ENCODE measurements at places on chromosomes 5 and 9.

DNA sequence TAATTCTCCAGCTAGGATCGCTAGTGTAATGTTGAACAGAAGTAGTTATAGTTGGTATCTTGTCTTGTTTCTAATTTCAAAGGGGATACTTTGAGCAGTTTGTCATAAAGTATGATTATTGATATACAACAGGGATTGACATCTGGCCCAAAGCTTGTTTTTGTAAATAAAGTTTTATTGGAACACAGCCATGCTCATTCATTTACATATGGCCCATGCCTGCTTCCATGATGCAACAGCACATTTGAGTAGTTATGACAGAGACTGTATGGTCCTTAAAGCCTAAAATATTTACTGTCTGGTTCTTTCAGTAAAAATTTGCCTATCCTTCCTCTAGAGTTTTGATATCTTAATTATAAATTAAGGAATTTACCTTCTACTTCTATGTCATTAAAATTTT lies 69.8 kb downstream of the RPS6 start:
- no peak for DNase-seq

DNA sequence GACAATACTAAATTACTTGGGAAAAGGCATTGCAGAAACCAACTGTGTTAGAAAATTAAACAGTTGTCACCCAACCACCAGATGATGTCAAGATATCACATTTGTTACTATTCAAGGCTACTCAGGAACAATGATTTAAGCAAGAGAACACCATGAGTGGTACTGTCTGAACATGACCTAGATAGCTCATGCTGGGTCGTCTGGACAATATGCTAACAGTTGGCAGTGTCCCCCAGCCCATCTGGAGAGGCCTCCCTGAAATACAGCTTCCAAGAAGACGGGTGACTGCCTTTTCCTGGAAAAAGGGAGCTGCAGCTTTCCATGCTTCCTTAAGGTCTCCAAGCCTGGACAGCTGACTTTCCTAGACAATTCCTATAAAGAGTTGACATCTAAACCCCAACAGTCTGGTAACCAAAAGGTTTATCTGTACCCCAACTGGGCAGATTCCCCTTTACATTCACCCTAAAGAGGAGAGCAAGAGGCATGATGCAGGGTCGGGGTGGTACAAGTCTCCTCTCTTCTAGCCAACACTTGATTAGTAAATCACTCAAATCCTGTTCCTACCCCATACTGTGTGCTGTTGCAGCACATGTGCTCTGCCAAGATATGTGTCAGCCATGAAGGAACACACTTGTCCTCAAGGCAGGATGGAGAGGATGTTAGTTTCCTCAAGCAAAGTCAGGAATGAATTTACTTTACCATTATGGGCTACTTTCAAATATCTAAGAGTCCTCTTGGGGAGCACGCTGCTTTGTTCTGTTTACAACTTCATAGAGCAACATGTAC lies 433.0 kb downstream of the PDE4D start:
- DNase-seq, result no peak

DNA sequence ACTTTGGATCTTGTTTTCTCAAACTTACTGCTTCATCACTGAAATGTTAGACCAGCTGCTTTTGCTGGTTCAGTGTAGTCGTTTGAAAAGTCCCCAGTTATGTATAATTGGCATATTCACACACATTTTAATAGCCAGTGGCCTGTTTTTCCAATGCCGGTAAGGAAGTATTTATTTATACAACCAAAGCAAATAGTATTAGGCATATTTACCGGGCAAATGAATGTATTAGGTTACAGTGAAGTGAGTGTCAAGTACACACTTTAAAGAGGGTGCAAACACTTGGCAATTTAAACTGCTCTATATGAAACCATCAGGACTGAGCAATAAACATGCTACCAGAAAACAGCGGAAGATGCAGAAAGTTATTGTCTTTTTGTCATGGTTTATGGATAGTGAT lies 242.9 kb downstream of the MCTP1 start:
- no peak for DNase-seq

DNA sequence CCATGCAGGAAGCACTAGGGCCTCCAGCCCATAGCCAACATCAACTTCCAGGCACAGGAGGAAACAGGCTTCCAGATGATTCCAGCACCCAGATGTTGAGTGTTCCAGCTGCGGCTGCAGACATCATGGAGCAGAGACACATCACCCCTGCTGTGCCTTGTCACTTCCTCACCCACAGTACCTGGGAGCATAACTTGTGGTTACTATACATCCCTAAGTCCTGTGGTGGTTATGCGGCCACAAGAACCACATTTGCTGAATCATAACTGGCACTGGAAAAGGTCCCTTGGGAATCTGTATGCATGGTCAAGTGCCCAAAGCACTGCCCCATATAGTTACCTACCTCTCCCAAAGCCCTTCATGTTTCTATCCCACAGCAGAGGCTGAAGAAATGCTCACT lies 56.6 kb downstream of the WHRN start:
- no peak for DNase-seq

- no peak for DNase-seq
Measured at GRCh38 chr5:128630121-128630520, 92.1 kb upstream of the FBN2 start.

DNA sequence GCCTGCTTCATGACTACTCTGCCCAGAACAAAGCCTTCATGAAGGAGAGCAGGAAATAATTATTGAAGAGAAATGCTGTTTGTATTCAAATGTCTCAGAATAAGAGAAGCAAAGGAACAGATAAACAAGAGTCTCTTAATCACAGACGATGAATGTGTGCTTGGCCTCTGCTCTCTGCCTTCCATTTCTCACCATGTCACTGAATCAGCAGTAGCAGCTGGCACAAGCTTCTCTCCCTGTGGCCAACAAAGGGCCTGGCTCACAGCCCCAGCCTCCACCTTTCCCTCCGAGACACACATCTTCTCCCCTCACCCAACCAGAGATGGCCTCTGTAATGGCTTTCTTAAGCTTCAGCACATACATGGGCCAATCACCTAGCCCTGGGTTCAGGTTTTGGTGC lies 128.1 kb upstream of the SLIT3 start:
- DNase-seq, result peak; percentile 28

- DNase-seq, result no peak
Measured at GRCh38 chr5:37063739-37064138, 185.4 kb downstream of the CPLANE1 start.

DNA sequence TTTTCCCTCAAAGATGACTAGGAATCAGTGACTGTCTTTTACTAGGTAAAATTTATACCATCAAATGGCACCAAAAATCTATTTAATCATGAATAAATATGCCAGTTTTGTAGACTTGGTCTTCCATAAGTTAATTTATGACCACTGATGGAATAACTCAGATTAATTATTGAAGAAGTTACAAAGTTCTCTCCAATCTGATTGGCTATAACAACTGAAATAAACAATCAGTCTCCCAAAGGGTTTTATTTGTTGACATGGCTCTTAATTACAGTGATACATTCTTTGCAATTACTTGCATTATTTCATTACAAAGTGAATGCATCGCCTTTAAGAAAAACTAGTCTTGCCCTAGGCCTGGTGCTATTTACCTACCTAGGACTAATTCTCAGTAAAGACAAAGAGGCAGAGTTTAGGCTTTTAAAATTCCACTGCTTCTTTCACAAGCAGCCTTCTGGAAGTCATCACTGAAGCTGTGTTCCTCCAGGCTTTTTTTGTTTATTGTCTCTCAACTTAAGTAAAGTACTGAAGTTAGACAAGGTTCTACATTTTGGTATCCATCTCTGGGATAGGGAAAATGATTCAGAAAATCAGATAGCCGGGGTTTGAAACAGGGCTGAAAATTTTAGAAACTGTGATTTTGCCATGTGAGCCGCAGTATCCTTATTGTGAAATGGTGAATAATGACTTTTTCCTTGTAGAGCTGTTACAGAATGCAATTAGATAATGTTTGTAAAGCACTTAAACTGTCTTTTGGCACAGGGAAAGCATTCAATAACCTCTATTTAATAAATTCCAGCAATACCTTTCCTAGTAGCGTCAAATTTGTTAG lies 2.5 kb downstream of the STOM start:
- no peak for DNase-seq

- no peak for DNase-seq
Measured at GRCh38 chr9:129164246-129164930, 13.7 kb downstream of the IER5L start.

- no peak for DNase-seq
Measured at GRCh38 chr9:16413509-16414016, 456.9 kb downstream of the BNC2 start.

DNA sequence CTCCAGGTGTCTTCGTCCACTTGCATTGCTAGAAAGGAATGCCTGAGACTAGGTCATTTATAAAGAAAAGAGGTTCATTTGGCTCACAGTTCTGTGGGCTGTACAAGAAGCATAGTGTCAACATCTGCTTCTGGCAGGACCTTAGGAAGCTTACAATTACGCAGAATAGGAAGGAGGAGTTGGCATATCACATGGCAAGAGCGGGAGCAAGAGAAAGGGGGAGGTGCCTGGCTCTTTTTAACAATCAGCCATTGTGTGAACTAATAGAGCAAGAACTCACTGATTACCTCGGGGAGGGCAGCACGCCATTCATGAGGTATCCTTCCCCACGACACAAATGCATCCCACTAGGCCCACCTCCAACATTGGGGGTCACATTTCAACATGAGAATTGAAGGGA lies 134.4 kb upstream of the EFNA5 start:
- DNase-seq, result no peak
